ENCODE measurements at places on chromosomes 4 and X.
A peak's percentile ranks its signal among the peaks of the same experiment; 100 is the strongest.

- peak; percentile 8 for DNase-seq
Measured at GRCh38 chrX:19256986-19257385, 86.7 kb upstream of the PDHA1 start.

- no peak for DNase-seq
Measured at GRCh38 chr4:186644737-186645261, 78.9 kb downstream of the FAT1 start.

DNA sequence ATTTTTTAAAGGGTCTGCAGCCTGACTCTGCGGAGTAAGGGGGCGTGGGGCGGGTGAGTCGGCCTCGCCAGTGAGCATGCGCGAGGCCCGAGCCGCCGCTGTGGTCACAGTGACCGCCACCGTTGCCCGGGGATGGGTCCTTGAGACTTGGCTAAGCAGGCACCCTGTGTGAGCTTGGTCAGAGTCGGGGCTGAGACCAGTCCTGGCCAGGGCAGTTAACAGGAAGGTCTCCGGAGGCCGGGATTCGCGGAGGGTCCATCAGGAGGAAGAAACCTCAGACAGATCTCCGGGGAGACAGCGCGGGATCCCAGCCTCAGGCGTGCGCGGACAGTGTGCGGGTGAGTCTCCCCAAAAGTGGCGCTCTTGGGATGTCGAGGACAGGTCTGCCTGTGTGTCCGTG lies 1384.4 kb upstream of the PCDH10 start:
- DNase-seq = no peak

- peak; percentile 11 for DNase-seq
Measured at GRCh38 chrX:46758163-46758955, 559 bp downstream of the SLC9A7 start.

DNA sequence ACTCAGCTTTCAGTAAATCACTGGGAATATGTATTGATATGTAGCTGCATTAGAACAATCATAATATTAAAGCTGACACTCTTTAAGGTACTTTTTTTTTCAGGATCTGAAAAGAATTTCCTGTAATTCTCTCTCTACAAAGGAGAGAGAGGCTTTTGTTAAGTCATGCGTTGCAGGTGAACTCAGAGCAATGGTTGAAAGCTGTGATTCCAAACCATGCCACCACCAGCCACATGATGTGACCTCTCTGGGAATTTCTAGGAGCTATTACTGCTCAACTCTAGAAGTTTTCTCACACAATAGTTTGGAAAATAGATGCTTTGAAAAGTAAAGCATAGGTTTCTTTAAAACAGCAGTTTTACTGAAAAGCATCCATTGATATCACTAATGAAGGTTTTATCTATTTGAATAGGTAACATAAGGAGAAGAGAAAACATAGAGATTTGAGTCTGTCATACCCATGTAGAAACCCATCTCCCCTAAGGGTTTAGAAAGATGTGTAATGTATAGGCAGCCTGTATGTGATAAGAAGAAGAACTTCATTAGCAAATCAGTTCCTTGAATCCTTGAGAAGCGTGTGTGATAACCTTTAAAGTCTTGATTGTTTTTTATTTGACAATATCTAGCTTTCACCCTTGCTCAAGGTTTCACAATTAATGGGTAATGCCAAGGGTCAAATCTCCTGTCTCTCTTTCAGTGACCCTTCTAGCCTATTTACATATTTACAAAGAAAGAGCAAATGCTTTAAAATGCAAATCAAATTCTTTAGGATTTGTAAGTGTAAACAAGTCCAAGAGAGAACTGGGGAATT lies 161.0 kb upstream of the ANKRD50 start:
- DNase-seq = no peak

GRCh38 chrX:9619581-9619980 lies 146.1 kb downstream of the GPR143 start:
- no peak for DNase-seq

- DNase-seq = peak; percentile 6
Measured at GRCh38 chrX:75603833-75604232, 81.0 kb upstream of the ZDHHC15 start.

- no peak for DNase-seq
Measured at GRCh38 chr4:66339007-66339406, 668.7 kb upstream of the EPHA5 start.

GRCh38 chrX:154775419-154776349 lies 13.0 kb downstream of the DKC1 start:
- no peak for DNase-seq

DNA sequence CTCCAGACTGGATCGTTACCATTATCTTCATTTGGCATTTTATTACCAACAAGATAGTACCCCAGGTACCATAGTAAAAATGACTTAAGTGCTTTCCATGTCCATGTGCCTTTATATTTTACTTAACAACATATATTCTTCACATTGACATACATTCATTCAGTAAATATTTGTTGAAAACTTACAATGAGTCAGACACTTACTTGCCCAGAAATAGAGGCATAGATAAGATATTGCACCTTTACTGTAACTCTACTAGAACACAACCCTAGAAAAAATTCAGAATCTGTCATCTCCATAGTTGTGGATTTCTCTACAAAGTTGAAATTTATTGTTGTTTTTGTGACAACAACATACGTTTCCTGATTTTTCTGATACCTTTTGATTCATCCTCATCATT lies 640.6 kb downstream of the RPA4 start:
- DNase-seq = no peak

DNA sequence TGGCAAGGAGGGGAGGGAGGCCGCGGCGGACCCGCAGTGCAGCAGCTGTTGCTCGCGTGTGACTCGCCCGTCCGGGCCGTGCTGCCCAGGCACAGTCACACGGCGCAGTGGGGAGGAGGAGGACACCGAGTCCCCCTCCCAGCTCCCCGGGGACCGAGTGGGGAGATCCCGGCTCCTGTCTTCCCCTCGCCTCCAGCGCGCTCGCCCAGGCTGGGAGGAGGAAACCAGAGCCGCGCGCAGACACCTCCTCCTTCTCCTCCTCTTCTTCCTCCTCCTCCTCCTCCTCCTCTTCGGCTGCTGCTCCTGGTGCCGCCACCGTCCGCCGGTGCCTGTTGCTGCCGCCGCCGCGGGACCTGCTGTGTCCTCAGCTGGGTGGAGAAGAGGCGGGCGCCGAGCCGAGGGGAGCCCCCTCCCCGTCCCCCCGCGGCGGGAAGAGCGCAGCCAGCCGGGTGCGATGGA lies at the start of gene TBC1D1:
TSS of gene TBC1D1 (plus strand) at position 284 of the 459 bp plus-strand sequence. CDS start 11,012 bp downstream, outside the sequence.
- DNase-seq = no peak

- peak; percentile 26 for DNase-seq
Measured at GRCh38 chr4:166675411-166675810, 558.9 kb downstream of the SPOCK3 start.

DNA sequence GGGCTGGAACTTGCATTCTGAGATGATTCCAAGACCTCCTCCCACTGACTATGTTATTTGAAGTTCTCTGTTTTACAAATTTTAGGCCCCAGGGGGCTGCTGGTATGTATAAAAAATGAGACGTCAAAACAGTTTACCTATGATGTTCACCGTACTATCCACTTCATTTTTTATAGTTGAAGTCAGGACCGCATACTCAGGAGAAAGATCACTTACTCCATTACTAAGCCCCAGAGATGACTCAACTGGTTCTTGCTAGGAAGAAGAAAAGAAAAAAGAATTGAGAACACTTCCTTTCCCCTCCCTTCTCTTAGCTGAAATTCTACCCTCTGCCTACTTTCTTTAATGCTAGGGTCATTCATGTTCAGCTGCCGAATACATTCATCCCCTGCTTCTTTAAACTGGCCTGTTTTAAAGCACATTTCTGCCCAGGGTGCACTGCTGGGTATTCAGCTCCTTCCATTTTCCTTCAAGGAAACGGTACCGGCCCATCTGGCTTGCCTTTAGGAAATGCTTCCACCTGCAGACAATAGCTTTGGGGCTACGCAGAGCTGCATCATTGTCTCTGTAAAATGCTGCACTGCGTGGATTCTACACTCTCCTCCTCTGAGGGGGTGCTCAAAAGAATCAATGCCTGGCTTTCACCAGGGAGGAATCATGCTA lies 66.2 kb downstream of the IRF2 start:
- peak; percentile 86 for DNase-seq

DNA sequence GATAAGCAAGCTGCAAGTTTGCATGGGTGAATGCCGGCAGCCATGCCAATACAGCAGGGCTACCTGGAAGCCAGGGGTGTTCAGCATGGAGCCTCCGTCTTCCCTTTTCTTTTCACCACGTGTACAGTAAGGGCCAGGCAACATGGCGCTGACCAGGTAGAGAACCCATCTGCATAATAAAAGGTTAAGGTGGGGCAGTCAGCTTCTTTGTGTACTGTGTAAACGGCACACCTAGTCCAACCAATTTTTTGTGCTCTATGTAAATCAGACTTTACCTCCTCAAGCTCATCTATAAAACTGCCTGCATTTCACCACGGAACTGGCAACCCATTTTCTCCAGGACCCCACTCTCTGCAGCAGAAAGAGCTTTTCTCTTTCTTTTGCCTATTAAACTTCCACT lies 286.8 kb upstream of the VCX3A start:
- no peak for DNase-seq

- no peak for DNase-seq
Measured at GRCh38 chrX:137025930-137026329, 7.9 kb downstream of the GPR101 start.

DNA sequence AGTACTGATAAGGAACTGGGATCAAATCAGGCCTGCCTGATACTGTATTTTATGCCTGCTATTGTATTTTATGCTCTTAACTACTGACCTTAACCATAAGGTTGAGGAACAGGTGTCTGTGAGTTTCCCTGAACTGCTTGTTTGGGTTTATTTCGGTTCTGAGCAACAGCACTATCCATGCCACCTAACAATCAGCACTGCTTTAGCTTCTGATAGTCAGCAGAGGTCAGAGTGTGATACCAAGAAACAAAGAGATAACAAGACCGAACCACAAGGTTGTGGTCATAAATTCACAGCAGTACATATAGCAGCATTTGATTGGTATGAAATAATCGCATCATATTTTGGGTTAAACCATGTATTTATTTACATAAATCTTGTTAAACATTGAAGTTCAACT lies 362.2 kb downstream of the FGF13 start:
- no peak for DNase-seq

DNA sequence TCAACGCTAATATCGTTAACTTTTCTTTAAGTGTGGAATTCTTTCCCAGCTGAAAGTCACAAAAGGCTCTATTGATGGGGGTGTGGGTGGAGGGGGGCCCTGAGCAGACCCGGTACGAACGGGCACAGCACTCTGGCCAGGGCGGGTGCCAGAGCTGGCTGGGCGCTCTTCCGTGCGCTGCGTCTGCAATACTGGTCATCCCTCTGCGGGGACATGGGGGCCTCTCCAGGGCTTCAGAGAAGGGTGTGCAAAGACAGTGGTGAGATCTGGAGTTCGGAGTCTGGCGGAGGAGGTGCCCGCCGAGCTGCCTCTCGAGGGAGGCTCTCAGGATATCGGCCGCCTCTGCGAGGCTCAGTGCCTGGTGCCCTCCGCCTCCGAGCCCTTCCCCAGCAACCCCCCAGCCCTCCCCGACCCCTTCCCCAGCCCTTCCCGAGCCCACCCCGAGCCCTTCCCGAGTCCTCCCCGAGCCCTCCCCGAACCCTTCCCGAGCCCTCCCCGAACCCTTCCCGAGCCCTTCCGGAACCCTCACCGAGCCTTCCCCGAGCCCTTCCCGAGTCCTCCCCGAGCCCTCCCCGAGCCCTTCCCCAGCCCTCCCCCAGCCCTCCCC lies 34.3 kb downstream of the FGFRL1 start:
- no peak for DNase-seq

GRCh38 chrX:3485727-3486126 lies 139.3 kb upstream of the MXRA5 start:
- DNase-seq = no peak

- peak; percentile 23 for DNase-seq
Measured at GRCh38 chr4:55904576-55904975, 44.2 kb upstream of the CEP135 start.

DNA sequence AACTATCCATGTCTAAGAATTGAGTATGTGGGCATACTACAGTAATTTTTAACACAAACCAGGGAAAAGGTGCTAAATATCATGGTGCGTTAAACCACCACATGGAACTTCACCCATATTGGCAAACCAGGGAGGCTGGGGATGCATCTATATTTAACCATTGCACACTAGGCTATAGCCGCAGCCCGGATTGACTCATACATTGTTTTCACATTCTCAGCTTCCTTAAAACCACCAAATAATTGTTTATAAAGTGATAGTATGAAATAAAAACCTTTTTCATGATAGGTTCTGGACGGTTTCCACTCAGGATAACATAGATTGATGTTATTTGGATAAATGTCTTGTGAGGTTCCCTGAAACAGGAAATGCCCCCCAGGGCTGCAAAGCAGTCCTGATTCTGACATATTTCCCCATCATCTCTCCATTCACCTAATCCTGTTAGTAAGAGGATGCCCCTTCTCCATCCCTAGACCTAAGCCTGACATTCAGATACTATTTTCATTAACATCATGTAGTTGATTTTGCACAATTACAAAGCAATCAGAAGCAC lies 7.9 kb downstream of the COL25A1 start:
- DNase-seq = peak; percentile 71

DNA sequence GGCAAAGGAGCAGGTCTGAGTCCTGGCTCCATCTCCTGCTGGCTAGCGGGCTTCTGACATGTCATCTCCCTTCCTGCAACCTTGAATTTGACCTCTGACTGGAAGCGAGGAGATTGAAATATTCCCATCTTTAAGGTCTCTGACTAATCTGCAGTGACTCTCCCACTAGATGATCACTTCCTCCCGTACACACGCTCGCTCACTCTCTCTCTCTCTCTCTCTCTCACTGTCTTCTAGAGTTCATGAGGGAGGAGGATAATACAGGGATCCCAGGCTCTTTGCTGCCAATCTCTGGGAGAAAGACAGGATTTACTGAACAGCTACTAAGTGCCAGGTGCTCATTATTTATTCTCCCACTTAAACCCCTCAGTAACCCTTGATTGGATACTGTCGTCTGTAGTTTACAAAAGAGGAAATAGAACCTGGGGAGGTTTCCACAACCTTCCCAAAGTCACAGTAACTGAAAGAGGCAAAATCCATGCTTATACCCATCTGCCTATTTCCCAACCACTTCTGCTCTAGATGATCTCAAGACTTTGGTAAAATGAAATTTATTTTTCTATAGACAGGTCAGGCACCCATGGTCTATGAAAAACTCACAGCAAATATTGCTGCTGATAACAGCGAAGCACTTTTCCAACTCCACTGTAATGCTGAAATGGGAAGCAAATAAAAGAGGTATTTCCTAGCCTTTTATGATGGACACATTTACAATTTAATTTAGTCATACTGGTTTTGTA lies 193.5 kb upstream of the C1QTNF7 start:
- DNase-seq = peak; percentile 82

DNA sequence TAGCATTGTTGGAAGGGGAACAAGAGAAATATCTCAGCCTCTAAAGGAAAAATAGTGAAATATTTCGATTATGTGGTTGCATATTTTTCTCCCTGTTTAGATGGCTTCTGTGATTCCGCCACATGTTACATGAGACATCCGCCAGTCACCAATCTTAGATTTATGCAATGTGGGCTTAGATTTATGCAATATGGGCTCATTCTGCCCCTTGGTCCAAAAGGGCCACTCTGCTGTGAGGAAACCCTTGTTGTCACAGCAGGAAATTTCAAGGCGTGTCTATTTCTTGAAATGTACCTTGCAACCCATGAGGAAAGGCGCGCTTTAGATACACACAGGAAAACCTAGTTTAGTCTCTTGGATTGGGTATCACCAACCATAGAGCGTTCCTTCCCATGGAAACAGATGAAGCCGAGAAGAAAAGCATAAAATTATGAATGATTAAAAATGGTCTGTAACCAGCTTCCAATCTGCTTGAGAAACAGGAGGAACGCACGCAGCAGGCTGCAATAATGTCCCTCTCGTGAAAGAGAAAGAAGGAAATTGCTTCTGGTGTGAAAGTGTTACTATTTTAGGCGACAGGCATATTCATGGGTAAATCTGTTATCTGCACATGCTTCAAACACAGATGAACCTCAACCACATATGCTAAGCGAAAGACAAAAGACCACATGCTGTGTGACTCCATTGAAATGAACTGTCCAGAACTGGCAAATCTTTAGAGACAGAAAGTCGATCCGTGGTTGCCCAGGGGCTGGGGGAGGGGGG lies 3.7 kb downstream of the RS1 start:
- DNase-seq = peak; percentile 12
